Neural crest cell (in vitro differentiated cells): ENCODE measurements at places on chromosomes 2 and 18. TPM values are rescaled to one million over a fixed set of nuclear protein-coding genes. Genes with fewer than 3 reads are reported as not detected.

Gene MAPK4
- 9.1 and 9.3 TPM in 2 replicates for total RNA-seq

Gene YPEL5
- total RNA-seq, result 25.0 and 25.7 TPM in 2 replicates

Gene IGFBP2
- 365 and 366 TPM in 2 replicates for total RNA-seq

Gene GTF2A1L
- total RNA-seq, result not detected in 2 replicates

Gene EMILIN1
- 22.6 and 24.1 TPM in 2 replicates for total RNA-seq

Gene CXXC1
- total RNA-seq, result 101 and 108 TPM in 2 replicates

Gene GCKR
- total RNA-seq, result 0.42 TPM in 1 of 2 replicates, not detected in the other

- no peak for DNase-seq
These were observed 270.1 kb downstream of the RDH14 start for GRCh38 chr2:18290386-18290785.

- no peak for DNase-seq
These were observed 264.6 kb upstream of the TRIB2 start for GRCh38 chr2:12452185-12452584.

- no peak for DNase-seq
These were observed 6.3 kb upstream of the PKDCC start for GRCh38 chr2:42041377-42042127.

- no peak for DNase-seq
These were observed 347.0 kb upstream of the ID2 start for GRCh38 chr2:8334866-8335325.

DNA sequence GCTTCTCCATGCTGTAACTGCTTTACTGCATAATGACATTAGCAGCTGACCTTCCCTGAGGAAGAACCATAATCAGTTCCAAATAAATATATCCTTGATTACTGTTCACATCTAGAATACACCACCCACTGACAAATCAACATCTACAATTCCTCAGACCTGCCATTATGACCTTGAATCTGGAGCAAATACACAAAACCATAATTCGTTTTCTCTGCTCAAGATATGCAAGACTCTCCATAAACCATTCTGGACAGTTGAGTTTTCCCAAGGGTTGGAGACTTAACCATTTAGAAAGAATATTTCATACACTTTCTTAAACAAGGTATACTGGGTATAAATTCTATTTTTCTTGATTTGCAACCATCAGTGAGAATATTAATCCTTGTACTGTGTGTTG is 11.8 kb downstream of the C2orf76 start:
- no peak for DNase-seq

- DNase-seq, result no peak
These were observed 45.1 kb downstream of the SH3BP4 start for GRCh38 chr2:234996941-234997270.

GRCh38 chr18:35161934-35162333 is 78.9 kb upstream of the ZNF397 start:
- no peak for DNase-seq

DNA sequence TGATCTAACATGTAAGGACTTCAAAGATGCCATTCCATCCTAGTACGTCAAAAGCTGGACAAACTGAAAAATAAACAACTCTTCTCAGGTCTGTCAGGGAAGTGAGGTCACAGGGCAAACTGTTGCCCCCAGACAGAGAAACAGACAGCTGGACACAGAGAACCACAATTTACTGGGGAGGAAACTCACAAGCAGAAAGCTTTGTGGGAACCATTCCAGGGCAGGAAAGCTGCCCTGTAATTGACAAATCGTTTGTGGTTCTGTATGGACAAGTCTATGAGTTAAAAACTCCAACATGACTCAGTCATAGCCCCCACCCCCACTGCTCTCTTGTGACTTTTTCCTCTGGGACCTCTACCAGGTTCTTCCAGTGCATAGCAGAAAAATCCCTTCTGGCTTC is 28.4 kb downstream of the MCEE start:
- no peak for DNase-seq

DNA sequence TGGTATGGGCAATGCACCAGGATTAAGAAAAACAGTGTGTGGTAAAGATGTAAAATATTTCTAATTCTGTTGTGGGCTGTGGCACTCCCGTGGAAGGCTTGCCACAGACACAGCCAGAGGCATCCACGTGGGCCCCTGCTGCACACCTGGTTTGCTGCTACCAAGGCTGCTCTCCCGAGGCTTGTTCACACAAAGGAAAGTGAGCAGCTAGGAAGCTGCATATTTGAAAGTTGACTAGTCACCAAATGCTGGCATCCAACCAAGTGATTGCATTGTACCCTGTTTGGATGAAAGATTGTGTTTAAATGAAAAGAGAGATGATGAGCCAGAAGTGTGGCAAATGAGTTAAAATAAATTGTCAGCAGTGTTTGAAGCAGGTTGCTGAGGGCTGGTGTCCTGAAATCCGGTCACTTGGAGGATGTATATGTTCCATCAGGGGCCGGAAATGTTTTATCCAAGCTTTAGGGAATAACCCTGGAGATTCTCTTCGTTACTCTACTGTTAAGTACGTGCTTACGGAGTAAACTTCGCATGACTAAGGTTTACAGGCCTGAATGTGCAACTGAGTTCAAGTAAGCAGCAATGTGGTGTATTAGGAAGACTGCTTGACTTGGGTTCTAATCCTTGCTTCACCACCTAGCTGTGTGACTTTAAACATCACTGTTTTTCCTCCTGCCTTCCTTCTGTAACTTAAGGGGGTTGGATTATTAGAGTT is 86.1 kb downstream of the MSH2 start:
- no peak for DNase-seq

GRCh38 chr2:5803547-5803946 is 111.4 kb downstream of the SOX11 start:
- no peak for DNase-seq

DNA sequence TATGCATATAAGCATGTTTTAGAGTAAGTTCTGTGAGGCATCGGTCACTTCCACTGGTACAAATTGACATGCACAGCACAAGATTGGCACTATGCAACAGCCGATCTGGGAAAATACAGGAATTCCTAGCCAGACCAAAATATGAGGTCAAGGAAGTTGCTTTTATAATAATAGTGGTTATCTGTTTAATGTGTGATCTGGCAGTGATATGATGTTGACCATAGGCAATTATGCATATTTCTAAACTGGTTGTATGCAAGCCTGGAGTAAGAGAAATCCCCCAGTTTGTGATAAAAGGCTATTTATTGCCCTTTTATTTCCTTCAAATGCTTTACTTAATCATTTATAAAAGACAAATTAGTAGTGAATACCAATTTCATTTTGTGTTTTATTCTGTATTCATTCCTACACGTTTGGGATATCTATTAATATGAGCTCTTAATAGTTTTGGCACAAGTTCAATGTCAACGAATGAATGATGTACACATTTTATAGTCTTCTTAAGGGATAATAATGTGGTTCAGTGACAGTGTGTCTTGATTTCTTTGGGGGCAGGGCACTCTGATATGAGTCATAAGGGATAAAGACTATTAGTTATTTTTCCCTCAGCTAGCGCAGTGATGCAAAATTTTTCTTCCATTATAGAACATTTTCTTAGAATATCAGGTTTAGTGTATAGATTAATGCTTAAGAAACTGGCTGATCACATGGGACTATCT is 34.7 kb upstream of the ZEB2 start:
- DNase-seq, result no peak

DNA sequence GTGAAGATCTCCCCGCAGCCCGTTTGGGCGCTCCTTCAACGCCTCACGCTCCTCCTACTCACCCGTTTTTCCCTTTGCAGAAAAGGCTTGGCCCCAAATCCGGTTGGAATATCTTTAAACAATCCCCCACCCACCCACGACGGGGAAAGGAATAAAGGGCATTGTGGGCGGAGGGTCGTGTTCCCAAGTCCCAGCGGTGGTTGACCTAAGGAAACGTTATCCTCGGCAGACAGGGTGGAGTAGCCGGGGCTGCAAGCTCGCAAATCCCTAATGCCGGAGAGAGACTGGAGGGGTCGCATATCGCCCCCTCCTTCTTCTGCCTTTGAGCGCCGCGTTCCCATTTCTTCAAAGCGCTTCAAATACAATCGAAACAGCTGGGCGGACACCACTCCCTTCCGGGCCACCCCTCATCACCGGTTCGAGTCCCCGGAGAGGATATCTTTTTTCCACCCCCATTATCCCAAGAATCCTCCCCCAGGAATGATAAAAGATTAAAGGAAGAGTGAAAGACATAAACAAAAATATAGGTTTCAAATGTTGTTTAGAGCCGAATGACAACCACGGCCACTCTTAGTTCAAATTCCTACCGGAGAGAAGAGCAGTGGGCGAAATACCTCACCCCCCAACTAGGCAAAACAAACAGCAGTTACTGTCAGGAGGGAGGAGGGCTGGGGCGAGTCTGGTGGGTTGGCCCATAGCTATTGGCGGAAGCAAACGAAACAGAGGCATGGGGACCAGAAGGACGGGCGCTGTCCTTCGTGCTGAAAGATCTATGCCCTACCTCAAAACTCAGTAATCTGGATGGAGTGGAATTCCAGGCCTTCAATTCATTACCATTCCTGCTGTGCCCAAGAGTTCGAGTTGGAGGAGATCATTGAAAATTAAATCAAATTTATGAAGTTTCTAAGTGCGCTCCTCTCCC is 2.8 kb upstream of the GAD1 start:
- DNase-seq, result peak; percentile 62

- no peak for DNase-seq
These were observed 22.6 kb downstream of the HDAC4 start for GRCh38 chr2:239378021-239378917.

DNA sequence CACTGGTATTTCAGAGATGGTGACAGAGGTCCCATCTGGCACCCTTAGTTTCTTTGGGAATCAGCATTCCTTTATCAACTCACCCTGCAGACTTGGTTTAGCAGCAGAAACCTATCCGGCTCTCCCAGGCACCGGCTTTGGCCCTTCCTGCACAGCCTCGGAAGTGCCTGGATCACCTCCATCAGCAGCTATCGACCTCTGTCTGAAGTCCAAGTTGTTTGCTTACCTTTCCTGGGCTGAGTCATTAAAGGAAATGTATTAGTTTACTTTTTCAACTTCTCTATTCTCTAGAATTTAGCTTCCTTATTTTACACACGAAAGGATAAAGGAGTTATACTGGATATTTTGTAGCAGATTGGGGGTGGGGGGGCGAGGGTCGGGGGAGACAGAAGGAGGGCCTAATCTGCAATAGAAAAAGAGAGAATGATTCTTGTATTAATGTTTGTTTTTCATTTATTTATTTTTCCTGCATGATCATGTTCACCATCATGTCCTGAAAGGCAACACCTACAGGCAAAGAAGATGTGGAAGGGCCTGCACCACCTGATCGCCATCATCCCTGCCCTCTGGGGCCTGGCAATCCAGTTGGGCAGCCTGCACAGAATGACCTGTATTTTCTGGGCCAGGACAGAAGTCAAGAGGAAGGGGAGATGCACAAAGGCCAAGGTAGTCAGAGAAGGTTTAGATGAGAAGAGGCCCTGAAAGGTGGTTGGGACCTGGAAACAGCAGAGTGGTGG is 22.1 kb upstream of the MAT2A start:
- DNase-seq, result no peak

- peak; percentile 33 for DNase-seq
These were observed 327 bp downstream of the LTBP1 start for GRCh38 chr2:32947076-32947483.

GRCh38 chr2:235358981-235359471 is 134.8 kb upstream of the AGAP1 start:
- DNase-seq, result no peak

GRCh38 chr18:38752430-38752829 is 1186.8 kb upstream of the CELF4 start:
- no peak for DNase-seq

GRCh38 chr18:32930695-32931301 is 158.0 kb upstream of the KLHL14 start:
- DNase-seq, result no peak

GRCh38 chr18:40066368-40066767 is 1888.7 kb upstream of the PIK3C3 start:
- DNase-seq, result no peak

DNA sequence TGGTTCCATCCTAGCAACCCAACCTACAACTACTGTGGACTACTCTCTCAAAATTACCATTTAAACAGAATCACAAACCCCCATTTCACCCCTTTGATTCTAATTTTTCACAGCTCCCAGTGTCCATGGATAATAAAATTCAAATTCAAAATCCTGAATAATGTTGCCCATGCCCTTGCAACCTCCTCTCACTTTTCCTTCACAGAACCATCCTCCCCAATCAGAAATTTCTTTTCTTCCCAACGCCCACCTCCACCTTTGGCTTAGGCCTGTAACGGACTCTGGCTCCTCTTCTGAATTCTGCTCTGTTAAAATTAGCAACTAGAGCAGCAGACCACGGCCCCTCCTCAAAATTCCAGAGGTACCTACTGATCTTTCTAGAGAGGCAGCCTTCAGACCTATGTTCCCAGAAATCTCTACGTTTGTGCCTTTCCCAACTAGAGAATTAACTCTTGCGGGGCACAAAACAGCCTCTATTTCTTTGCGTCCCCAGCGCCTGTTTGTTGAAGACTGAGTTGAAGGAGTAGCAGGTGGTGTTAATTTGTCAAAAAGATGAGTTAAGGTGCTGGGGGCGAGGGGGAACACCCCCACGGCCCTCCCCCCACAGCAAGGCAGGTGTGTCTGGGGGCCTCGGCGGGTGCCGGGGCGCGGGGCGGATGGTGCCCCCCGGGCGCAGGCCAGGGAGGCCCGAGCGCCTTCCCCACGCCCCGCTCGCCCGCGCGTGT is 428 bp upstream of the MAP3K20 start:
- no peak for DNase-seq

- DNase-seq, result no peak
These were observed 16.4 kb downstream of the DYNAP start for GRCh38 chr18:54607213-54608027.

DNA sequence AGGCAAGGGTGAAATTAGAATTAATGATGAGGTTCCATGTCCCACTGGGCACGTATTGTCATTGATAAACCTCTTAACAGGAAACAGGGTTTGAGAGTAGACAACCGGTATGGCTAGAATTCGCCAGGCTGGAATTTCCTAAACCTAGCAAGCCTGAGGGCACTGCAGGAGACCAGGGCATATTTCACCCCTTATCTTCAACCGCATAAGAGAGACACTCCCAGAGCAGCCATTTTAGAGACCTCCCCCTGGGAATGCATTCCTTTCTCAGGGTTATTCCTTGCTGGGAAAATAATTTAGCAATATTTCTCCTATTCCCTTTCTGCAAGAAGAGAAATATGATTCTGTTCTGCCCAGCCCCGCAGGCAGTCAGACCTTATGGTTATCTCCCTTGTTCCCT is 334.6 kb upstream of the LYPD1 start:
- DNase-seq, result no peak

- DNase-seq, result no peak
These were observed 44.3 kb downstream of the LMAN2L start for GRCh38 chr2:96695602-96696001.

- DNase-seq, result peak; percentile 29
These were observed 211.4 kb upstream of the SMIM21 start for GRCh38 chr18:75638776-75639471.

GRCh38 chr18:4035521-4035920 is 419.6 kb downstream of the DLGAP1 start:
- no peak for DNase-seq
